ENCODE measurements at places on chromosomes 6 and 20. TPM values are rescaled to one million over a fixed set of nuclear protein-coding genes. Genes with fewer than 3 reads are reported as not detected.

- DNase-seq = no peak
Observed at GRCh38 chr20:33914919-33915318, 78.8 kb upstream of the RALY start.

DNA sequence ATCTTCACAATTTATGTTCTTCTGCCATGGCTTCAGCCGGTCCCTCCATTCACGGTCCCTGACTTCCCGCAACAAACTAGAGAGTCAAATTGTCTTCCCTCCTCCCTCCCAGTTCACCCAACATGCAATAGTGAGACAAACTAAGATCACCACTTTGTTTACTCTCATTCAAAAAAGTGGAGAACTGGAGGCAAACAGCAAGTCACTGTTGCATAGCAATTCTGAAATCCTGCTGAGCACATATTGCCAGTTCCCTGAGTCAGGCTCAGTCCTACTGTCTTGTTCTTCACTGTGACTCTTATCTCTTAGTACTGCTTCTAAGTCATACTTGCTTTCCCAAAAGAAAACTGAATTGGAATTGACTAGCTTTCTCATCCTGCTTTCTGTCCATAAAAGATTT lies 287.2 kb upstream of the SASH1 start:
- no peak for DNase-seq

DNA sequence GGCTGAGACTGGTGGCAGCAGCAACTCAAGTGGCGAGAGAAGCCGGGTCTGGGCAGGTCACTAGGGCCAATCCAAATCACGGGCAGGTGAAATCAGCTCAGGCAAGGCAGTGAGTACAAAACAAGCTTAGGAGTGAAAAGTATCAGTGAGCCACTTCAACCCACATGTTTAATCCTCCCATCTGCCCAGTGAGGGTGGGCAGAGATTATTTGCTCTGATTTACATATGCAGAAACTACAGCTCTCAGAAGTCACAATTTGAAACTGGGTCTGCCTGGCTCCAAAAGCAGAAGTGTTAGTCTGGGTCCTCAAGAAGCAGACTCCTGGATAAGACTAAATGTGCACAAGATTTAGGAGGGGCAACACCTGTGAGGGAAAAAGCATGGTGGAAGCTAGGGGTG lies 173.7 kb upstream of the LRFN2 start:
- no peak for DNase-seq

DNA sequence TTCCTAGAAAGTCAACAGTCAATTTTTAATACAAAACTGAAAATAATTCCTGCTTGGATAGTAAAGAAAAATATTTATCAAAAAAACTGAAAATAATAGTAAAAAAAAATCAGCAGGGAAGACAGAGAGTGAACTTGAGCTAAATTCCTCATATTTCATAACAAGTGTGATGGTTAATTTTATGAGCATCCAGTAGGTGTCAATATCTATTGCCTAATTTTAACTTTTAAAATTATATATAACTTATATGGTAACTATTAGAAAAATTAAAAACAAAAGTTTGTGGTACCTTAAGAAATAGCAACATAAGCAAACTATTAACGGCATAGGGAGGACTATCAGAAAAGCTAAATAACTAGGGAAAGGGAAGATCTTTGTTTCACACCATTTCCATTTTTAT lies 2.1 kb downstream of the EPM2A start:
- DNase-seq = no peak

GRCh38 chr6:166075186-166075585 lies 92.5 kb downstream of the TBXT start:
- no peak for DNase-seq

DNA sequence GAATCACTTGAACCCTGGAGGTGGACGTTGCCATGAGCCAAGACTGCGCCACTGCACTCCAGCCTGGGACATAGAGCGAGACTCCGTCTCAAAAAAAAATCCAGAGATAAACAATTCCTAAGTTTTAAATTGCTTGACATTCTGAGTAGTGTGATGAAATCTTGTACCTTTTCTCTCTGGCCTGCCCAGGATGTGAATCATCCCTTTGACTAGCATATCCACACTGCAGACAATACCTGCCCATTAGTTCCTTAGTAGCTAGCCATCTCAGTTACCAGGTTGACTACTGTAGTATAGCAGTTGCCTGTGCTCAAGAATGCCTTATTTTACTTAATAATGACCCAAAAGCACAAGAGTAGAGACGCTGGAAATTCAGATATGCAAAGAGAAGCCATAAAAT lies 2.8 kb downstream of the ZFP57 start:
- DNase-seq = no peak

GRCh38 chr6:3311826-3312225 lies 53.1 kb downstream of the PSMG4 start:
- no peak for DNase-seq

- DNase-seq = no peak
Observed at GRCh38 chr20:50309280-50309763, 118.7 kb downstream of the CEBPB start.

DNA sequence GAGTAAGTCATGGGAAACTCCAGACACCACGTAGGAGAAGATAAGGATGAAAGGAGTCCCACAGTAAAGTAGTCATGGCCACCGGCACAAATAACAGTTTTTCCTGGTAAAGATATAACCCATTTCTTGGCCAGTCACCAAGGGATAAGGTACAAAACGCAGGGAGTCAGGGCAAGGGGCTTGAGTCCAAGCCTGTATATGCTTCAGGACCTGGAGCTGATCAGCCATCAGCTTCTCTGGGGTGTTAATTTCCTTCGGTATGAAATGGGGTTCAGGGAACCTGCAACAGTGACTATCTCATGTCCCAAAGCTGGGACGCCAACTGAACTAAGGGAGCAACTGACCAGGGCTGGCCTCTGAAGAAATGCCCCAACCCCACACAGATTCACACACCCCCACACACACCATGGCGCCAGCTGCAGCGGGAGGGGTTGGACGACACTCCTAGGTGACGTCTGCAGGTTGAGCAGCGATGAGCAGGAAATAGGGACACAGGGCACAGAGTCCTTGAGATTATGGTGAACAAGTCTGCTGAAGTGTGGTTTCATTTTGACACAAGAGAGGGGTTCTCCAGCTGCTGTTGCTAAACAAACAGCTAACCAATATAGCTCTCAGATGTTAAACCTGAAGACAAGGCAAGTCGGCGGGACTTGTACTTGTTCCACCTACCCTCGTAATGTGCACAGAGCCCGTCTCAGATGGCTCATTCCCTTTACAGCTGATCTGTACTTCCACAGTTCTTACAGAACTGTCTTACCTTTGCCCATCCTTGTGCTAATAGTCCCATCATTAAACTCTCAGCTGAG lies 7.4 kb upstream of the ADTRP start:
- no peak for DNase-seq

DNA sequence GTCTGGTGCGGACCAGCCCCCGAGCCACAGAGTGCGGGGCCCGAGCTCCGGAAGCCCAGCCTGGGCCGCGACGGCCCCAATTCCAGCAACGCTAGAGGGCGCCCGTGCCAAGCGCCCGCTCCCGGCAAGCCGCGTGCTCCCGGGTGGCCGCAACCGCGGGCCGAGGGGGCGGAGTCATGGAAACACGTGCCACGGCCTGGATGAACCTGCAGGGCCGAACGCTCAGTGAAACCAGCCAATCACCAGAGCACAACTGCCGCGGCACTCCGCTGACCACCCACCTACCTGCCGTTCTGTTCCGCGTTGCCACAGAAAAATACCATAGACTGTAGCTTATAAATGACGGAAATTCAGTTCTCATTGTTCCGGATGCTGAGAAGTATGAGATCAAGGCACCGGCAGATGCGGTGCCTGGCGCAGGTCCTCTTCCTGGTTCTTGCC lies 85.7 kb upstream of the FOXC1 start:
- DNase-seq = no peak

DNA sequence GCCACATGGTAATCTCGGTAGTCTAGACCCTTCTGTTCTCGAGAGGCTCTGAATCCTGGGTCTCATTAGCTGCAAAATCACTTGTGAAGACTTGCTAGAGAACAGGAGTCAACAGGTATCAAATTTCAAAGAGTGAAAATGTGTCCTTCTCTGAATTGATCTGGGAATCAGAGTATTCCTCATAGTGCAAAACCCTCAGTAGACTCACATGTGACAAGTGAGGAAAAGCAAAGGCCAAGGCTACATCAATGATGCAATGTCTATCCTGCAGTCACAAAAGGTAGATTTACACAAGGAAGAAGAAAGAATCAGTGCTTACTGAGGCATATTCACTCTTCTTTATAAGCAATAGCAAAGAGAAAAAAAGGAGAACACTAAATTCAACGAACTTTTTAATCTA lies 1220.0 kb upstream of the GJE1 start:
- no peak for DNase-seq

DNA sequence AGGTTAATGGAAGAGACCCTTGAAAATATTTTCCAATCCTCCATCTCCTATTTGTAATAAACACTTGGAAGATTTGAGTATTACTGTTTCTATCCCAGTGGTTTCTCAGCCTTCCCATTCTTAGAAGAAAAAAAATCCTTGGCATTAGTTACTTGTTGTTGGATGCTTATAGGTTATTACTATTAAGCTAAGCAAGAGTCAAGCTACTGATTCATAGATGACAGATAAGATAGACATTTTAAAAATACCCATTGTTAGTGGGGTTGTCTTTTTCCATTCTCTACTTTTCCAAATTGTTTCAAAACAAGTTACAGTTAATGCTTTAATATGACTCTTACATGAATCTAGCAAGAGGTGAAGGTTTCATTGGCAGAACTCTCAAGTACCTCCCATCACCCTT lies 158.5 kb downstream of the HIVEP2 start:
- DNase-seq = no peak

GRCh38 chr20:7452890-7453289 lies 487.4 kb downstream of the HAO1 start:
- no peak for DNase-seq

DNA sequence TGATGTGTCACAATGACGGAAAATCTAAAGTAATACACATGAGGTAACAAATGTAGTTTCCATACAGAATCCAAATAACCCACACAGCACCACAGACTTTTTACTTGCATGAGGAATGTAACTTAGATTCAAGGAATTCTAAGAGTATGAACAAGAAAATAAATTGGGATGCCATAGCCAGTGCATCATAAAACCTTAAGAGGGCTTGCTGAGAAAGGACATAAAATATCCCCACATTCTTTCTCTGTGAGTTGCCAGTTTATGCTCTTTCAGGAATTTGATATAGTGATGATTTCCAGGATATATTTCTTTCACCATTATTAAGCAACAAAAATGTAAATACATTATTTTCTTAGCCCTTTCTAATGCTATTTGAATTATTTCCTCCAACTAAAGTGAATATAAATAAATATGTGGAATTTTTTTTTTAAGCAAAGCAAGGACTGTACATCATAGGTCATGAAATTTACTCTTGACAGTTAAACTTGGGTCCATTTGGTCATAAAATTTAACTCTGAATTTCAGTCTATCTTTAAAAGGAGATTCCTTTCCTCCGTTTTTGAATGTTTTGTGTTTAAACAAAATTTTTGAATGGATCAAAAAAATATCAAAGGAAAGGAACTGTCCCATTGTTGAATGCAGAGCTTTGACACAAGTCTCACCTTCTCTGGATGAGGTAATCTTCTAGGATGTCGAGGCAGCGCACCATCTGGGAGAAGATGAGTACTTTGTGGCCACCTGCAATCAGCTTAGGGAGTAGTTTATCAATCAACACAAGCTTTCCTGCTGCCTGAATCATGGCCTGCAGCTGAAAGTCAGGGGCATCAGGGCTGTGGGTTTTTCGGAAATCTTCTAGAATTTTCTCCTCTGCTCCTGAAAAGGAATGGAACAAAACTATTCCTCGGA lies 116.3 kb upstream of the EMILIN3 start:
- no peak for DNase-seq

GRCh38 chr6:36312854-36313648 lies 23.6 kb downstream of the BNIP5 start:
- DNase-seq = no peak

DNA sequence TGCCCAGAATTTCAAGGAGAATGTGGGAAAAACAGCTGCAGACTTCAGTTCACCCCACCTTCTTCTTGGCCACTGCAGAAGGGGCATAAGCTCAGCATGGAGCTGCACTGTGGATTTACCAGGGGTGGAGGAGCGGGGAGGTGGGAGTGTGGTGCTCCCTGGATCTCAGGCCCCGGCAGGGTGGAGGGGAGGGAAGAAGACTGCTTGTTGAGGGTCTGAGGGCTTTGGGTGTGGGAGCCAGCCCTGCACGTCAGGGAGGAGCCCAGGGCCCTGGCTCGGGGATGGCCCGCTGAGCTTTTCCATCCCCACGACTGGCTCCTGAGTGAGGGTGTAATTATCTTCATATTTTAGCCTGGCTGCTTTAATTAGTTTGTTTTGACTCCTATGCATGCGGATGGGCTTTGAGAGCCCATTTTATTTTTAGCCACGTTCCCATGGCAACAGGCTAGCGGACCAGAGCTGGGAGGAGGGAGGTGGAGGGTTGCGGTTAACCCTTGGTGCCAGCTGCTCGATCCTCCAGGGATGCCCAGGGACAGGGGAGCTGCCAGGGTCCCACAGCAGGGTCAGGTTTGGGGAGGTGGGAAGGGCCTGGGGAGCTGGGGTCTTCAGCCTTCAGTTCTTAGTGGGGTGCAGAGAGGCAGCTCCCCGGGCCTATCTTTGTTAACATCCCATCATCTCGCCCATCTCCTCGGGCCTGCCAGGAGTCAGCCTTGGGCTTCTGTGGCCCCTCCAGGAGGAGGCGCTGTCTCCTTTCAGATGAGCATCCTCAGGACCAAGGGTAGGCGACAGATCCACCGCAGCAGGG lies 68.2 kb downstream of the RAB44 start:
- DNase-seq = no peak

- no peak for DNase-seq
Observed at GRCh38 chr6:103680116-103680515, 1179.6 kb downstream of the HACE1 start.

- DNase-seq = no peak
Observed at GRCh38 chr6:53309059-53309900, 39.5 kb downstream of the ELOVL5 start.

- no peak for DNase-seq
Observed at GRCh38 chr6:135018941-135019340, 35.7 kb downstream of the HBS1L start.

- no peak for DNase-seq
Observed at GRCh38 chr6:76166874-76167273, 94.4 kb upstream of the IMPG1 start.

- DNase-seq = no peak
Observed at GRCh38 chr20:37777988-37778659, 84.3 kb downstream of the CTNNBL1 start.

- no peak for DNase-seq
Observed at GRCh38 chr20:32050324-32050841, 1.7 kb upstream of the HCK start.

DNA sequence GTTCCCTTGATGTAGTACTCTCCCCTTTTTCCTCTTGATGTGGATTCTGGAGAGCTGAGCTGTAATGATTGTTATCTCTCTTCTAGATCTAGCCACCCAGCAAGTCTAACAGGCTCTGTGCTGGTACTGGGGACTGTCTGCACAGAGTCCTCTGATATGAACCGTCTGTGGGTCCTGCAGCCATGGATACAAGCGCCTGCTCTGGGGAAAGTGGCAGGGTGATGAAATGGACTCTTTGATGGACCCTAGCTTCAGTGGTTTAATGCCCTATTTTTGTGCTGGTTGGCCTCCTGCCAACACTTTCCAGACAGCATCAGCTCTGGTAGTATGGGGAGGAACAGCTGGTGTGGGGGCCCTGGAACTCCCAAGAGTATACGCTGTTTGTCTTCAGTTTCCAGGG lies 216.3 kb downstream of the ADGRG6 start:
- no peak for DNase-seq

Gene SRMS
- not detected for total RNA-seq

Gene C6orf58
- not detected for total RNA-seq

Gene PRDM13
- not detected for total RNA-seq

Gene NRN1
- not detected for total RNA-seq

Gene SLC17A2
- not detected for total RNA-seq

Gene ZBTB12
- total RNA-seq = 6.7 TPM

Gene CCHCR1
- 18.3 TPM for total RNA-seq

Gene PKIB
- 42.1 TPM for total RNA-seq

Gene SLC25A27
- total RNA-seq = 5.7 TPM

Gene MYMX
- total RNA-seq = not detected
